ENCODE measurements at places on chromosomes 2 and 18. TPM values are rescaled to one million over a fixed set of nuclear protein-coding genes. Genes with fewer than 3 reads are reported as not detected.

Gene SGO2
- total RNA-seq, result 4.6 TPM

Gene C1QL2
- total RNA-seq, result not detected

Gene PRKAG3
- not detected for total RNA-seq

Gene CXCR2
- not detected for total RNA-seq

Gene GALM
- 29.9 TPM for total RNA-seq

Gene IL36A
- not detected for total RNA-seq

Gene COL5A2
- total RNA-seq, result 22.7 TPM

Gene CDH2
- 1.8 TPM for total RNA-seq

Gene UGT1A5
- not detected for total RNA-seq

Gene TEKT4
- total RNA-seq, result not detected

Gene DSC2
- 19.0 TPM for total RNA-seq

Gene METTL4
- 7.2 TPM for total RNA-seq

Gene CD28
- total RNA-seq, result 4.2 TPM

Gene MC2R
- not detected for total RNA-seq

Gene ANKRD53
- 3.2 TPM for total RNA-seq

Gene BCL11A
- 13.5 TPM for total RNA-seq

Gene PPP1CB
- total RNA-seq, result 294 TPM

Gene SULT1C2
- not detected for total RNA-seq

Gene GPAT2
- 11.7 TPM for total RNA-seq

Gene REG3G
- not detected for total RNA-seq

Gene CIB4
- total RNA-seq, result not detected

Gene CDH7
- not detected for total RNA-seq

Gene NABP1
- total RNA-seq, result 44.9 TPM

Gene CTAGE1
- not detected for total RNA-seq

Gene ESCO1
- 18.4 TPM for total RNA-seq

Gene SLC23A3
- 3.4 TPM for total RNA-seq

Gene NXPH2
- total RNA-seq, result not detected

Gene FAM237A
- not detected for total RNA-seq

Gene ABHD1
- total RNA-seq, result not detected

Gene DSG4
- total RNA-seq, result not detected

Gene SIX3
- total RNA-seq, result not detected

Gene HOXD3
- 14.4 TPM for total RNA-seq

Gene PLEK
- total RNA-seq, result 11.7 TPM

Gene LHCGR
- 0.66 TPM for total RNA-seq

Gene TRABD2A
- total RNA-seq, result 5.6 TPM

Gene SEPTIN10
- total RNA-seq, result 93.5 TPM

Gene KIAA2012
- total RNA-seq, result not detected

Gene MC5R
- not detected for total RNA-seq

Gene KYNU
- 11.7 TPM for total RNA-seq

Gene CCDC178
- total RNA-seq, result 4.6 TPM

Gene DQX1
- not detected for total RNA-seq

Gene TLX2
- total RNA-seq, result not detected

Gene UGT1A3
- total RNA-seq, result 0.16 TPM

Gene CCBE1
- total RNA-seq, result 4.0 TPM

Gene TLK1
- total RNA-seq, result 34.1 TPM

Gene GAL3ST2
- 2.6 TPM for total RNA-seq

Gene ANO7
- total RNA-seq, result 0.98 TPM

Gene NT5C1B
- not detected for total RNA-seq

Gene PAIP2B
- 6.9 TPM for total RNA-seq

Gene PDIA6
- total RNA-seq, result 108 TPM

Gene AQP12B
- not detected for total RNA-seq

Gene PRKD3
- 56.2 TPM for total RNA-seq
